Activated T-helper 17 cell treated with anti-CD3 and anti-CD28 coated beads, Interleukin-2, amount 50 U/mL, for 72 hours (primary cell): ENCODE measurements at places on chromosomes 7 and 10. TPM values are rescaled to one million over a fixed set of nuclear protein-coding genes. Genes with fewer than 3 reads are reported as not detected.

Gene GATA3
- total RNA-seq = 25.2 TPM

Gene TMEM140
- total RNA-seq = 16.6 TPM

Gene NUTM2E
- 0.28 TPM for total RNA-seq

Gene EN2
- not detected for total RNA-seq

Gene OPN4
- not detected for total RNA-seq

Gene CPVL
- total RNA-seq = 0.63 TPM

DNA sequence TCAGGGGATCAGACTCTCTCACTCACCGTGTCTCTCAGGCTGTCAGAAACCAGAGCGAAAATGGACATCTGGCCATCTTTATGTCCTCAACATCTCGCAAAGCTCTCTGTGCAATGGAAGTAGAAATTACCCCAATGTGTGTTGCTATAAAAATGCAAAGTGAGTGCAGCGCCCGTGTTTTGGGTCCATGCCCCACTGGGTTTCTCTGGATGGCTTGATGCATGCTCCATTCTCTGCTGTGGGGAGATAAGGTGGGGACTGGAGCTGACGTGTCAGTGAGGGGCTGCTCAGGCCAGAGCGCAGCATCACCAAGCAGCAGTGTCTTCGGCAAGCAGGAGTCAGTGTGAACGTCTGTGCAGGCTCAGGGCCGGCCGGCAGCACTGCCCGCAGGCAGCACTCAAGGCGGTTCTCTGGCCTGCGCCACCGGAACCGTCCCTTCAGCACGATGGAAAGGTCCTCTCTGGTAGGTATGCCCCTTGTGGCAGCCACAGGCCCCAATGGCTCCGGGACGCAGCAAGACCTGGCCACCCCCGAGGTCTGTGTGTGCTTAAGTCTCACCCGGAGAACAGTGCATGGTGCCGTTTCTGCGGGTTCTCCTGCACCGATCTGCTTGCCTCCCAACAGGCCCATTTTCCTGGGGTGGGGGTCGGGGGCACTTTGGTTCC, 30.2 kb downstream of the WDR86 start:
- no peak for ATAC-seq

DNA sequence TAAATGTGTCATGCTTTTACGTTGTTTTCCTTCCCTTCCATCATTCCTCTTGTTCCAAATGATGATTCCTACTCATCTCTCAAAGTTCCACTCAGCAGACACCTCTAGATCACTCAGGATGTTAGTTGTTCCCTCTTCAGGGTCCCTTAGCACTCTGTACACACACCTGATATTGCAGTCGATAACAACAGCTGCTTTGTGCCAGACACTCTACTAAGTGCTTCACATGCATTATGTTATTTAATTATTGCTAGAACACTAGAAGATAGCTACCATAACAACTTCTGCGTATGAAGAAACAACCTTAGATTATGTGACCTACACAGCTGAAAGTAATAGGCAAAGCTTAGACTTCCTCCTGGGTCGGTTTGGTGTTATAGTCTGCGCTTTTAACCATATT, 29.6 kb downstream of the PCBD1 start:
- no peak for ATAC-seq

- ATAC-seq = peak; percentile 11
Observed at GRCh38 chr10:109851616-109852474, 71.5 kb downstream of the XPNPEP1 start.

DNA sequence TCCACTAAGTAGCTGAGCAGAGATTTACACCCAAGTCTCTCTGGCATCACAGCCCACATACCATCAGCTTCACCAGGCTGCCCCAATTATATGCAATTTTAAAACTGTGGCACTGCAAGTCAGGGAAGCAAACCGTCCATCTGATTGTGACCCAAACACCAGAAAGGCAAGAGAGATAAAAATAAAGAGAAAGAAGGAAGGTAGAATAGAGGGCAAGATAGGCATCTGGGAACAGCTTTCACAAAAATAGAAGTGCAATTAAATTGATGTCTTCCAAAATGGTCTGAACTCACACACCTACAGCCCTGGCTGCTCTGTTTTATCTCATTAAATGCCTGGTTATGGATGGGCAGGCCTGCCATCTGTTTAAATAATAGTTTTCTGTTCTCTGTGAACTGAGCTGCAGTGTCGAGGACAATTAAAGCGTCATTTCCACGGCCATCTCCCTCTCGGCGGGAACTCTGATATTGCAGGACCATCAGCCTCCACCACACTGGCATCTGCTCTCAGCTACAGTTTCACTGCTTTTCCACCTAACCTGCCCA, 509.1 kb downstream of the INHBA start:
- ATAC-seq = no peak

DNA sequence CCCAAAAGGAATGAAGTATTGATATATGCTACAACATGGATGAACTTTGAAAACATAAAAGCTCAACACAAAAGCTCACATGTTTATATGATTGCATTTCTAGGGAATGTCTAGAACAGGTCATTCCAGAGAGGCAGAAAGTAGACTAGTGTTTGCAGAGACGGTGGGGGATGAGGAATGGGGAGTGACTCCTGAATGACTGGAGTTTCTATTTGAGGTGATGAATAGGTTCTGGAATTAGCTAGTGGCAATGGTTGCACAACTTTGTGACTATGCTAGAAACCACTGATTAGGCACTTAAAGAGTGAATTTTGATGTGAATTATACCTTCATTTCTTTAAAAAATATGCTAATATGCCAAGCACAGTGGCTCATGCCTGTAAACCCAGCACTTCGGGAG, 6.9 kb downstream of the KPNA7 start:
- no peak for ATAC-seq

DNA sequence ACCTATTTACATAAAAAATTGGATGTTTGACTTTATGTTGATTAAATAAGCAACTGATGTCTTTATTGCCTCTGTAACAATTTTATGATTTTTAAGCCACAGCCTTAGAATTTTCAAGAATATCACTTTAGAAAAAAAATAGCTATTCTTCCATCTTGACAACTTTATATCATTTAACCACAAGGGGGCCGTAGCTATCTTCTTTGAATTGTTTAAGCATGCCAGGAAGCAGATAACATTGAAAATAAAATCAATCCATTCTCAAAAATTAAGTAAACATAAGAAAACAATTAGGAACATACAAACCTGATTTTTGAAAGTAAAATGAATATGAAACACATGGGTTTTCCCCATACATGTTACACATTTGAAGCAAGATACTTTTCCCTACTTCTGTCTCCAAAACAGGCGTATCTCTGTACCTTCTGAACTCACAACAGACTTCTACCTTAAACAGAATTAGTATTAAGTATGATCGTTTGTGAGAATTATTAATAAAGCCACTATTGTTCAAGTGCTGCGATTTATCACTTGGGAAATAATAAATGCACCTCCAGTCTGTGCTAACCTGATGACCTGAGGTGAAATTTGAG, 209.0 kb downstream of the CACNA2D1 start:
- no peak for ATAC-seq

DNA sequence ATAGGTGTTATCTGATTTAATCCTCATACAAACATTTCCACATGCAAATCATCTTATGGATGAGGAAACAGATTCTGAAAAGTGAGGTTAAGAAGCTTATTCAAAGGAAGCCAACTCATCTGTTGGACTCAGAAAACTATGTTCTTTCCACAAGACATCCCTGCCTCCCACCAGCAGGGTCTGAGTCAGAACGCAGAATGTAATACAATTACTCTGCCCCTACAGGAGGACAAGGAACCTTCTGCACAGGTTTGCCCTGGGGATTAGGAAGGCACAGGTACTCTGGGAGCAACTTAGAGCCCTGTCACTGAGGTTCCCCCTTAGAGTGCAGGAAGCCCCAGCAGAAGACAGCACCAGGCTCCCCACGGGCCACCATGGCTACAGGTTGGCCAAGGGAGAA, 255.7 kb downstream of the TNS3 start:
- no peak for ATAC-seq

GRCh38 chr10:87095236-87095945, 385 bp downstream of the SHLD2 start:
- ATAC-seq = peak; percentile 70

- ATAC-seq = no peak
Observed at GRCh38 chr7:95476072-95476847, 9.5 kb upstream of the ASB4 start.

- ATAC-seq = no peak
Observed at GRCh38 chr7:156080596-156080995, 268.3 kb upstream of the SHH start.

DNA sequence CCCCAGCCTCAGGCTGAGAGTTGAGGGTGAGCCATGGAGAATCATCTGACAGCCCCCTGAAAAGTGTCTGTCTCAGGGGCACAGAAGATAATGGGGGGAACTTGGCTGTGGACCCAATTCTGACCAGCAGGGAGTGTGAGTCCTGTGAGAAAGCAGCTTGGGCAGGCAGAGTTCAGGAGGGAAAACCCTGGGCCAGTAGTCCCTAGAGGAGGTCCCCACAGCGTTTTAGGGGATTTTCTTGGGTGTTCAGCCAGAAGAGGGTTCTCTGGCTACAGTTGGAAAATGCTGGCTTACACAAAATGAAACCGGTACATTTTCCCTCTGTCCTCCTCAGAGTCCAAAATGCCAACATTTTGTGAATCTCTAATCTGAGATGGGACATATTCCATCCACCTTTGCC, 35.8 kb upstream of the TRIM8 start:
- ATAC-seq = no peak

DNA sequence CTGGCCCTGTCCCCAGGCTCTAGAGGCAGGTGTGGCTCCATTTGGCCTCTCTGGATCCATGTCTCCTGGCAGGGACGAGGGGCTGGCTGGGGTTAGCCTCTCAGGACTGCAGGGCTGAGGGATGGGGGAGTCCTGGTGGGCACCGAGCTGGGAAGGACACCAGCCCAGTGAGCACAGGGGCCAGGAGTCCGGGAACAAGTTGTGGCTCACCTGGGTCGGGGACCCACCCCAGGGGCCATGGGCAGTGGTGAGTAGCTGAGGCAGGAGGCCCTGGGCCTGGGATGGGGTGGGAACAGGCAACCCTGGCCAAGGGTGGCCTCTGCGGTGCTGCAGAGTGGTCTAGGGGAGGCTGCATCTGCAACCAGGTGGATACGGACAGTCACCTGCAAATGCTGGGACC, 24.1 kb downstream of the ANTXRL start:
- ATAC-seq = no peak

GRCh38 chr7:37249240-37249639, 199.4 kb downstream of the ELMO1 start:
- no peak for ATAC-seq

GRCh38 chr10:64731016-64731415, 1209.8 kb downstream of the REEP3 start:
- no peak for ATAC-seq

GRCh38 chr7:142319970-142320369, 62.1 kb upstream of the PRSS58 start:
- ATAC-seq = peak; percentile 68

DNA sequence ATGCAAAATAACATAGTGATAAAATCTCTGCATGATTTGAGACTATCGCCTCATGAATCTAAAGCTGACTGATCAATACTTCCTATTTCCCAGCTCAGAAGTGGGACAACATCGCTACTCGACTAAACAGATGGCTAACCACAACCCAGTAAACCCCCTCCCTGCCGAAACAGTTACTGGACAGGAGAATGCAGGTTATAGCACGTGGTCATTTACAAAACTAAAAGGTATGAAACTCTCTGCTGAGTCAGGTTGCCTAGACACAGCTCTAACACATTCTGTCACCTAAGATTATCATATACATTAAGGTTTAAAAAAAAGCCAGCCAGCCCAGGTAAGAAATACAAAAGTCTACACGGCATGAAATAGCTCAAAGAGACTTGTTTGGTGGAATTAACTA, 64.0 kb downstream of the CTBP2 start:
- ATAC-seq = no peak

DNA sequence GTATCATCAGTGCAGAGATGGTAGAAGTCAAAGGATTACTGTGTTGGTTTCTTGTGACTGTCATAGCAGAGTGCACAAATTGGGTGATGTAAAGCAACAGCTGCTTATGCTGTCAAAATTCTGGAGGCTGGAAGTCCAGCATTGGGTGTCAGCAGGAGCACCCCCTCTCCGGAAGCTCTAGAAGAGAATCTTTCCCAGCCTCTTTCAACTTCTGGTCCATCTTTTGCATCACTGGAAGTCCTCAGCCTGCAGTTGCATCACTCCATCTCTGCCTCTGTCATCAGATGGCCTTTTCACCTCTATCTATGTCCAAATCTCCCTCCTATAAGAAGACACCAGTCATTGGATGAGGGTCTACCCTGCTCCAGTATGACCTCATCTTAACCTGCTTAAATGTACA, 35.8 kb upstream of the GALNTL5 start:
- no peak for ATAC-seq

- ATAC-seq = no peak
Observed at GRCh38 chr10:78658645-78659597, 409.8 kb upstream of the ZMIZ1 start.

GRCh38 chr10:10830293-10830986, 187.2 kb upstream of the CELF2 start:
- no peak for ATAC-seq

DNA sequence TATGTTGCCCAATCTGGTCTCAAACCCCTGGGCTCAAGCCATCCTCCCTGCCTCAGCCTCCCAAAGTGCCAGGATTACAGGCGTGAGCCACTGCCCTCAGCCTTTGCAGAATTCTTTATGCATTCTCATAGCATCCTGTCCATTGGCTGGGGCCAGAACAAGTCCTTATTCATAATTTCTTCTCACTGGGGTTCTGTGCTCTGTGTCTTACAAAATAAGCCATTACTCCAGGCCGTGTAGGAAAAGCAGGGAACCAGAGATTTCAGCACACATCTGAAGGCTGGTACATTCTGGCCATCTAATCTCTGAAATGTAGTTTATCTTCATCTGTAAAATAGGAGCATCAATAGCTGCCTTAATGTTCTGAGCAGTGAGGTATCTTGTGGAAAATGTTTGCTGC, 10.3 kb upstream of the OCM start:
- no peak for ATAC-seq

- ATAC-seq = no peak
Observed at GRCh38 chr10:99008054-99008453, 227.6 kb downstream of the HPSE2 start.

DNA sequence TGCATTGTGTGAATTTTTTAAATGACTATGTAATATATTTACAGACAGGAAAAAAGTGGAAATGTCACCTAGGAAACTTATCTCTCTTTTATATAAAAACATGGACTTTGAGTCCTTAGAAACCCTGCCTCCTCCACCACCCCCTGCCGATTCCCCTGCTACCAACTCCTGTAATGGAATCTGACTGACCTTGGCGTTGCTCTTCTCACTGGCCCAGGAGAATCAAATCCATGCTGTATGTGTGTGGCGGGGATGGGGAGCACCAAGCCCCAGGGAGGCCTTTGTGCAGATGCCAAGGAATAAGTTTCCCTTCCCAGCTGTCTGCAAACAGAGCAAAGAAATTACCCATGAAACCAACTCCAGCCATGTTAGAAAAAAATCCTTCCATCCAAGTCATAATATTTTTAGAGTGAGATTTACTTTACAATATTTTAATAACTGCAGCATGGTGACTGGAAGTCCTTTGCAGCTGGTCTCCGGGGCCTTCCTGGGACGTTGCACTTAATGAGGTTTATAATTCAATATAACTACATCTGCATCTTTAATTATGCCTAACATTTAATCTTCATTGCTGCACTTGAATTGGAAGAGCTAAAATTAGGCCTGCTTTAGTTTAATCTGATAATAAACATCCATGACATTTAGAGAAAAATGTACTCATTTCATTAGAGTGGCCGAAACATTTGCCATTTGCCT, 111.4 kb upstream of the CACUL1 start:
- ATAC-seq = no peak

GRCh38 chr7:27104341-27105058, 2.0 kb upstream of the HOXA2 start:
- no peak for ATAC-seq
